ENCODE measurements at places on chromosomes 3 and 15.

DNA sequence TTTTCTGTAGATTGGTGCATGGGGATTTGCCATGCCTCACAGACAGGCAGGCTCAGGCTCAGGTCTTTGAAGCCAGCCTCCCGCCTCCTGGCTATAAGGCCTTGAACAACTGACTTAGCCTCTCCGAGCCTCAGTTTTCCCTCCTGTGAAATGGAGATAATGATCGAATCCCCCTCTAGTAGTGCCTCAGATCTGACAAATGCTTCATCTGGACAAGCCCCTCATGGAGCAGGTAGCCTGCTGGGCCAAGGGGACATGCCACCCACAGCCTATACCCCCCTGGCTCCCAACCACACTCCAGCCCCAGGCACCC, 68.1 kb upstream of the LCTL start:
- no peak for DNase-seq

DNA sequence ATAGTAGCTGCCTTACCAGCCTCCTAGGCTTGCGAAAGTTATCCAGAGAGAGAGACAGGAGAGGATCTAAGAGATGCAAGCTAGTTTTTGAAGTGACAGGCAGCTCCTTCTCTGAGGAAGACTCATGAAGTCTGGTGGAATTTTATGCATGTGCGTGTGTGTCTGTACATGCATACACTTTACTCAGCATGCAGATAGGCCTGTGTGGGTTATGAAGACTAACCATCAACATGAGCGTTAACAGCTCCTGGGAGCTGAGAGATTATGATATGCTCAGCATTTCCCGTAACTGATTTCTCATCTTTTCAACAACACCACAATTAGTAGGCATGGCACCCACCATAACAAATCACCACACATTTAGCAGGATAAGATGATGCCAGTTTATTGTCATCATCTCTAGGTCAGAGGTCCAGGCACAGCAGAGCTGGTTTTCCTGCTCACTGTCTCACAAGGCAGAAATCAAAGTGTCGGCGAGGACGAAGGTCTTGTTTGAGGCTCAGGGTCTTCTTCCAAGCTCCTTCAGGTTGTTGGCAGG, 239.5 kb downstream of the CACNA2D3 start:
- no peak for DNase-seq

GRCh38 chr15:97504031-97504792, 456.3 kb upstream of the ARRDC4 start:
- DNase-seq, result no peak

GRCh38 chr3:13792051-13792490, 87.8 kb downstream of the WNT7A start:
- no peak for DNase-seq

DNA sequence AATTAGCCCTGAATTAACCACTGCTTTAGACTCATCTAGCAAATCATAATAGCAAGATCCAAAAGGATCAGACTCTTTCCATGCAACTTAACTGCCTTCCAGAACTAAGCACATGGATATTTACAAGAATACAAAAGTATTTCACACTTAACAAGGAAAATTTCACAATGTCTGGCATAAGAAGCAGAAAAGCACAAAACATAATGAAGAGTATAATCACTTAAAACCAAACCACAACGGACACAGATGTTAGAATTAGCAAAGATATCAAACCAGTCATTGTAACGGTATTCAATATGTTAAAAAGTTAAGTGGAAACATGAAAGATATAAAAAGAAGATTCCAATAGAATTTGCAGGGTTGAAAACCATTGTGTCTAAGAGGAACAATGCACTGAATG, 51.5 kb upstream of the COL6A6 start:
- no peak for DNase-seq

DNA sequence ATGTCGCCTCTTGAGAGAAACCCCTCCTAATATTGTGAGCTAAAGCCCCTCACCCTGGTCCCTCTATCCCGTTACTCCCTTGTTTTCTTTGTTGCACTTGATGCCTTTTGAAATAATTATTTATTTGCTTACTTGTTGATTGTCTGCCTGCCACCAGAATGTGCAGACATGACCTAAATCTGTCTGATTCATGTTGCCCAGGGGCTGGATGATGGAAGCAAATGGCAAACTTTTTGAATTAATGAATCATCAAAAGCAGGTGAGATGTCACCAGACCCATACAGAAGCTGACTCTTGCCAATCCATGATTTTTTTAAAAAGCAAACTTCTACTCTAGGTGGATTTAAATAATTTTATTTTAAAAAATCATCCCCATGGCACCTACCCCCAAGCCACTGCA, 49.3 kb downstream of the GRIP2 start:
- no peak for DNase-seq

- no peak for DNase-seq
Measured at GRCh38 chr15:58724466-58724865, 25.0 kb downstream of the ADAM10 start.

DNA sequence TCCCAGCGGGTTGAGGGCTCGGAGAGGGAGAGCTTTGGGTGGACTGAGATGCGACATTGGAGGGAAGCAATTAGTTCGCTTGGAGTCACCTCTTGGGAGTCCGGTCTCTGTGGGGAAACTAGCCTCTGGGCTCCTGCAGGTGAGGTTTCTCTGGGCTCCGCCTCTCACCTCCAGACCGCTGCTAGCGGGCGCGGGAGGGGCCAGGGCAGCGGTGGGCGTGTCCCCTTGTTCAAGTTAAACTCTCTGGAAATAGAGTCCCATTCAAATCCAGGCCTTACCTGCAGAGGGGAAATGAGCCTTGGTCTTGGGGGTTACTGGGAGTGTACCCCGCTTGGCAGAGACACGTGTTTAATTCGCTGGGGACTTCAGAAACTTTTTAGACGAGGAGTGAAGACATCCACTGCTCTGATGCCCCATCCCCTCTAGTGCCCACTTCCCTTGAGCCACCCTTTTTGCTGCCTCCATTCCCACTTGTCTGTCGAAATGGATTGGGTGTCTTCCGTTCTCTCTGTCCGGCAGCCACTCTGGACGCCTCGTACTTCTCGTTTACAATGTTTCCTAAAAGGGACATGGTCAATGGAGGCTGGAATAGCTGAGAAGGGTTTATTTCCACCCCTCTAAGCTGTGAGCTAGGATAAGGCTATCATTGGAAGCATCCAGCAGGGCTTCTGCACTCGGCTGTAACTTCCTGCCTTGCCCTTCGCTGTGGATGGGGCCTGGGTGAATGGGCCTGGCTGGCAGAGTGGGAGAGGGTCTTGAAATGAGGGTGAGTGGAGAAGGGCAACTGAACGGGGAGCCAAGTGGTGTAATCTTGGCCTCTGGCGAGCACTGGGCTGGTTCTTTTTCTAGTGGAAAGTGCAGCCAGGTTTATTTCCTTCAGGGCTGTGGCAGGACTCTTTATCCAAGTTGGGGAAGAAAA, 1.1 kb downstream of the MITF start:
- DNase-seq, result no peak

DNA sequence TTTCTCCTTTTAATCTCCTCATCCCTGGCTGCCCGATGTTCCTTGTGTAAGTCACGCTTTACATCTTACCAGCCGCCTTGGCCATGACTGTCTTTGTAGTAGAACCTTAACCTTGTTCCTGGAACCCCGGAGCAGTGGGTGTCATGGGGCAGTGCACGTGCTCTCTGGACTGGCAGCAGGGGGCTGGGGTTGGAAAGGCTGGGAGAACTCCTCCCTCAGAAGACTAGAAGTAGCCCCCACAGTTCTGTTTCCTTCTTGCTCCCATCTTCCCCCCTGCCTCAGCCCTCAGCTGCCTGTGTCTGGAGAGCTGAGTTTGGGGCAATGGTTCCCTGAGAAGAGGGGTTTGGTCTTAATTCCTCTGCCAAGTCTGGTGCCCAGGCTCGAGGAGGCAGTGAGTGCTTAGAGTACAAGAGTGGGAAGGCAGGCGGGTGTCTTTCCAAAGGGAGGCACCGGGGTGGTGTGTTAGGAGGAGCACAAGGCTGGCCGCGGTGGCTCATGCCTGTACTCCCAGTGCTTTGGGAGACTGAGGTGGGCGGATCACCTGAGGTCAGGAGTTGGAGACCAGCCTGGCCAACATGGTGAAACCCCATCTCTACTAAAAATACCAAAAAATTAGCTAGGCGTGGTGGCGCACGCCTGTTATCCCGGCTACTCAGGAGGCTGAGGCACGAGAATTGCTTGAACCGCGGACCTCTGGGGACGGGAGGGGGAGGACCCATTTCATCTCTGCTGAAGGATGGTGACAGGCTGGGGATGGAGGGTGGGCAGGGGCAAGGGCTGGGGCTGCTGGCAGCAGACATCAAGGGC, 100.4 kb downstream of the VGLL4 start:
- no peak for DNase-seq

GRCh38 chr3:123640740-123641462, 56.0 kb upstream of the HACD2 start:
- no peak for DNase-seq

- no peak for DNase-seq
Measured at GRCh38 chr3:7368597-7368996, 507.7 kb downstream of the GRM7 start.

DNA sequence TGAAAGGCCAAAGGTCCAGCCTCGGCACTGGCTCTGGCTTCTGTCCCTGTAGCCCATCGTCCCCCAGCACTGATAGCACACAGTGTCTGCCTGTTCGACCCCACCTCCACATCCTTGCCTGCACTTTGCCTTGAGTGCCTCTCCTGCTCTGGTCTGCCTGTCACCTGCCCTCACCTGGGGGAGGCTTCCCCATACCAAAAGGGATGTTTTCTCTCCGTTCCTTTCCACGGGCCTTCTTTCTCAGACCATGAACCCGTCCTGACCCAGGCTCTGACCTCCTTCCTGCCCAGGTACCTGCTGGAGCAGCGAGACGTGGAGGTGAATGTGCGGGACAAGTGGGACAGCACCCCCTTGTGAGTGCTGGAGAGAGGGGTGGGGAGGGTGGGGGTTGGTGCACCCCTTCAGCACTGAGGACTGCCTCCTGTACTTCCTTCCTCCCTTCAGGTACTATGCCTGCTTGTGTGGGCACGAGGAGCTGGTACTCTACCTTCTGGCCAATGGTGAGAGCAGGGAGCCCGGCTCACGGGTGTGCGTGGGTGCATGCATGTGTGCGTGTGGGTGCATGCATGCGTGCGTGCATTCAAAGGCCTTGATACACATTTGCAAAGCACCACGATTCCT, 1.5 kb downstream of the ABTB1 start:
- no peak for DNase-seq

DNA sequence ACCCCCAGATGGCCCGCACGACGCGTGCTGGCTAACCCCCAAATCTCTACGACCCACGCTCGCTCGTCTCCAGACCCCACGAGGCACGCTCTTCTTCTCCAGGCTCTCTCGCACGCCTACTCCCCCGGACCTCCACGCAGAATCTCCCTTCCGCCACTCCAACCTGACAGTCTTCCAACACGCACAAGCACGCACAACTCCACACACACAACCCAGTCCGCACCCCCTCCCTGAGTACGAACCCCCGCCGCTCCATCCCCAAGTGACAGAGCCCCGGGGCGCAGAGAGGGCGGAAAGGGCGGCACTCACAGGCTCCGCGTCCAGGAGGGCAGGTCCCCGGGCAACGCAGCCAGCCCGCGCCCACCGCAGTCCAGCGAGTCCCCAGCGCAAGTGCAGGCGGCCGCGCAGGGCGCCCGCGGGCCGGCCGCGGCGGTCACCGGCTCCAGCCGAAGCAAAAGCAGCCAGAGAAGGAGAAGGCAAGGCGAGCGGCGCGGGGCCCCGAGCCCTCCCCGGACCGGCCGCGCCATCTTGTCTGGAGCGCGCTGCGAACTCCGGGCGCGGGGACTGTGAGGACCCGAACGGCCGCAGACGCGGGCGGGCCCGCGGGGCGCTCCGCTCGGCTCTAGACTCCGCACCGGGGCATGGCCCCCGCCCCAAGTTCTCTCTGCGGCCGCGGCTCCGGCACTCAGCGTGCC, 794 bp downstream of the LRIG1 start:
- DNase-seq, result no peak

- DNase-seq, result no peak
Measured at GRCh38 chr3:175336406-175337133, 477.4 kb downstream of the NAALADL2 start.

Data from HuH-7 (cell line).